GM23248 (cell line): ENCODE measurements at places on chromosomes 3 and 15. TPM values are rescaled to one million over a fixed set of nuclear protein-coding genes. Genes with fewer than 3 reads are reported as not detected.

GRCh38 chr3:137300703-137301102, 342.9 kb downstream of the IL20RB start:
- no peak overlapping the region for H3K27ac ChIP-seq
- H3K4me3 ChIP-seq: no peak overlapping the region
- no peak for DNase-seq

Gene PDCD10
- total RNA-seq: 37.6 and 61.7 TPM in 2 replicates

DNA sequence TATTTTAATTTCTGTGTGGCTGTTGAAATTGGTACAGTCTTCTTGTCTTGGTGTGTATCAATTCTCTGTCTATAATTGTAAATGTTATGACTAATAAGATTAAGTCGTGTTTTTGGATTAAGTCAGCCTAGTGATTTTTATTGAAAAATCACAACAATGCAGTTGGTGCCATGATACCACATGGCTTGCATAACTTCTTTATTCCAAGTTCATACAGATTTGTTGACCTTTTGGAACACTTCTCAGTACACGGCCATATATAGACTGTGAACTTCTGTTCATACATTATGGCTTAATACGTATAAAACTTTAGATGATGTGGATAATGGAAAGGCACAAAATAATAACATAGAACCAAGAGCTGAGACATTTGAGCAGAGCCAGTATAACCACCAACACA, 121.2 kb upstream of the NAALADL2 start:
- H3K4me1 ChIP-seq: peaks cover 6% of the 10 kb centered on the region; the same call in 1 of the 2 replicates
- H3K27me3 ChIP-seq: no peaks in the 10 kb centered on the region

Gene COMMD2
- 30.1 and 33.8 TPM in 2 replicates for total RNA-seq

Gene MCF2L2
- total RNA-seq: not detected in 2 replicates

Gene IL1RAP
- total RNA-seq: 25.9 and 32.3 TPM in 2 replicates

Gene SSUH2
- total RNA-seq: 0.13 and 0.76 TPM in 2 replicates

- H3K36me3 ChIP-seq: no peaks in the 10 kb centered on the region
- H3K27ac ChIP-seq: no peak overlapping the region
- no peak for DNase-seq
- H3K27me3 ChIP-seq: no peaks in the 10 kb centered on the region
Observed at GRCh38 chr15:74227968-74228722, 8.0 kb upstream of the CCDC33 start.

Gene GOLGA8J
- total RNA-seq: not detected in 2 replicates

- H3K4me3 ChIP-seq: no peak overlapping the region
- H3K27me3 ChIP-seq: no peaks in the 10 kb centered on the region
- no peaks in the 10 kb centered on the region for H3K36me3 ChIP-seq
- no peak overlapping the region; the same call in 1 of the 2 replicates for H3K27ac ChIP-seq
- peaks cover 44% of the 10 kb centered on the region for H3K4me1 ChIP-seq
- DNase-seq: peak; percentile 39
Observed at GRCh38 chr3:136952292-136952691, 5.5 kb upstream of the IL20RB start.

DNA sequence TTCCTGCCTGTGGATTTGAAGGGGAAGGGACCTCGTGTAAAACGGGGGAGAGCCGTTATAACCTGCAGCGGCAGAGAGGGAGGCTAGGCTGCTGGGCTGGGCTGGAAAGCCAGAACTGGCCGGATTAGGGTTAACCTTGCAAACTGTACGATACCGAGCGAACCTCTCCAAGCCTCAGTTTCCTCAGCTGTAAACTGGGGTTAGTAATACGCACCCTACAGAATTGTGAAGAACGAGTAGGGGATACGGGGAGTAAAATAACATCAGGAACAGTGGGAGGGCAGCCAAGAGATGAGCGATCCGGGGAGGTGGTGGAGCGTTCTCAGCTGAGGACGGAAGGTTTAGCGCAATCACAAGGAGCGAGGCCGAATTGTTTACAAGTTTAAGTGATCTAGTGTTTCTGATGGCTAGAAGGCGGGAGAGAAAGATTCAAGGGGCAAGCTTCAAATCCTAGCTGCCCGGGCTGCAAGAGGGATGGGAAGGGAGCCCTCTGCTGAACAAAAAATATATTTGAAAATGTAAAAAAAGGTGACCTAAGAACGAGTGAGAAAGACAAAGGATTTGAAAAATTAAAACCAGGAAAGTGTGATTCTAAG, 768 bp upstream of the SEMA5B start:
- no peak overlapping the region for H3K27ac ChIP-seq
- H3K27me3 ChIP-seq: peaks cover 85% of the 10 kb centered on the region
- H3K4me3 ChIP-seq: peak overlapping the region; percentile 65
- no peaks in the 10 kb centered on the region for H3K36me3 ChIP-seq
- peak; percentile 84 for DNase-seq

DNA sequence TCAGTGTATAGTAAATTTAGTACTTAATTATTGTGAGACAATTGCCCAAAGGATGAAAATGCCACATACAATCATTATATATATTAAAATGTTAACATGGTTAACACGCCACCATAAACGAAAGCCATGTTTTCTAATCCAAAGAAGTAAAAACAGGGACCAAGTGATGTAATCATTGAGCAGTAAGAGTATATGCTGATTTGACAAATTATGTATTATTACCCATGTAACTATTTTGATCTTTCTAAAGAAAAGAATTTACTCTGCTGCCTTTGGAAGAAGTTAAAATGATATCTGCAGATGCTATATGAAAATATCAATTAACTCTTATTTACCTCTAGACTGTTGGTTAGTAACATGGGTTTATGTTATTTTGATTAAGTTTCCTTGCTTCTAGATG, 150.2 kb downstream of the NAALADL2 start:
- H3K27me3 ChIP-seq: no peaks in the 10 kb centered on the region
- no peak for DNase-seq
- no peak overlapping the region for H3K27ac ChIP-seq
- H3K4me1 ChIP-seq: peaks cover 20% of the 10 kb centered on the region
- 0 out of 2 replicates have a peak, but pooled peaks cover under 1% of the 10 kb centered on the region for H3K36me3 ChIP-seq

Gene LSAMP
- total RNA-seq: 4.0 and 4.5 TPM in 2 replicates

DNA sequence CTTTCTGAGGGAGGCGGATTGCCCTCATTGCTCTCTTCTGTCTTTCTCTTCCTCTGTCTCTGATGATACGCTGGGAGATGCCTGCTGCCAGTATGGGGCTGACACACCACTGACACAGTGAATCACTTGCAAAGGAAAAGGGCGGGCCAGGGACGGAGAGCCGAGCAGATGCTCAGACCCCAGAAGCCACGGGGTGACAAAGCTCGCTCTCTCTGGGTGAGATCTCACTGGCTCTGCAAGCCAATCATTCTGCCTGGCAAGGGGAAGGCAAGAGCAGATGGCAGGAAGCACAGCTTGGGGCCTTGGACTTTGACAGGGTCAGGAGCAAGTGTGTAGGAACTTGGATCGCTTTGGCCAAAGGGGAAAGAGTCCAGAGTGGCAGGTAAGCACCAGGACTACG, 198.7 kb downstream of the NTRK3 start:
- no peaks in the 10 kb centered on the region for H3K27me3 ChIP-seq
- no peaks in the 10 kb centered on the region for H3K4me1 ChIP-seq
- no peak overlapping the region for H3K4me3 ChIP-seq
- H3K36me3 ChIP-seq: no peaks in the 10 kb centered on the region
- no peak overlapping the region for H3K27ac ChIP-seq
